Uterus (tissue), 4 donors: ENCODE measurements at places on chromosomes 3 and 15. TPM values are rescaled to one million over a fixed set of nuclear protein-coding genes. Genes with fewer than 3 reads are reported as not detected.

DNA sequence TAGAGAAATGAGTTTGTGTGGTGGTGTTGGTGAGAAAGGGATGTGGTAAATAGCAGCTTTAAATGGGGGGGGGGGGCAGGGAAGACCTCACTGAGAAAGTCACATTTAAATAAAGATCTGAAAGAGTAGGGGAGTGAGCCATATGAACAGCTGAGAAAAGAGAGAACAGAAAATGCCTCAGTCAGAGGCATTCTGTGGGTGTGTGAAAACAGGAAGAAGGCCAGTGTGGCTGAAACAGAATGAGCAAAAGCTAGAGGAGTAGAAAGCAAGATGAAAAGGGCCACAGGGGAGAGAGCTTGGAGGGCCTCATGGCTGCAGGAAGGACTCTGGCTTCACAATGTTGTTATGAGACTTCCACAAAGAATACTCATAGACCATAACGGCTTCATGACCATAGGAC, 783.3 kb downstream of the ZPLD1 start:
- no peak overlapping the region for H3K27ac ChIP-seq
- H3K36me3 ChIP-seq, result no peaks in the 10 kb centered on the region
- no peak for DNase-seq
- H3K4me3 ChIP-seq, result no peak overlapping the region

DNA sequence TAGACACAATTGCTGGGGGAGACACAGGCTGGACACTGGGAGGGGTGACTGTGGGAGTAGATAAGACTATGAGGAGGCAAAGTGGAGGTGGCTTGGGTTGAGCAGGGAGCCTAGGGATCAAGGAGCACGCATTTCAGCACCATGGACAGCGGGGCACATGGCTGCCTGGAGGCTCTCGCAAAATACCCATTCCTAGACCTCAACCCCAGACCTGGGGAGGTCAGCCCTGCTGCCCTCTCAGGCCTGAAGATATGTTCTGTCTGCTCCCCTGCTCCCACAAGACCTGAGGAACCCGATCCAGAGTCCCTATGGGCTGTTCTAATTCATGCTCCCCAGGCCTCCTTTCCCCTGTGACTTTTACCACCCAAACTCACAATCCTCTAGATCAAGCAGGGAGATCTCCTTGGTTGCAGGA, 16.0 kb upstream of the CPEB1 start:
- no peaks in the 10 kb centered on the region for H3K36me3 ChIP-seq
- no peak overlapping the region for H3K27ac ChIP-seq
- H3K4me3 ChIP-seq, result no peak overlapping the region
- no peak for DNase-seq
- no peaks in the 10 kb centered on the region for H3K4me1 ChIP-seq

DNA sequence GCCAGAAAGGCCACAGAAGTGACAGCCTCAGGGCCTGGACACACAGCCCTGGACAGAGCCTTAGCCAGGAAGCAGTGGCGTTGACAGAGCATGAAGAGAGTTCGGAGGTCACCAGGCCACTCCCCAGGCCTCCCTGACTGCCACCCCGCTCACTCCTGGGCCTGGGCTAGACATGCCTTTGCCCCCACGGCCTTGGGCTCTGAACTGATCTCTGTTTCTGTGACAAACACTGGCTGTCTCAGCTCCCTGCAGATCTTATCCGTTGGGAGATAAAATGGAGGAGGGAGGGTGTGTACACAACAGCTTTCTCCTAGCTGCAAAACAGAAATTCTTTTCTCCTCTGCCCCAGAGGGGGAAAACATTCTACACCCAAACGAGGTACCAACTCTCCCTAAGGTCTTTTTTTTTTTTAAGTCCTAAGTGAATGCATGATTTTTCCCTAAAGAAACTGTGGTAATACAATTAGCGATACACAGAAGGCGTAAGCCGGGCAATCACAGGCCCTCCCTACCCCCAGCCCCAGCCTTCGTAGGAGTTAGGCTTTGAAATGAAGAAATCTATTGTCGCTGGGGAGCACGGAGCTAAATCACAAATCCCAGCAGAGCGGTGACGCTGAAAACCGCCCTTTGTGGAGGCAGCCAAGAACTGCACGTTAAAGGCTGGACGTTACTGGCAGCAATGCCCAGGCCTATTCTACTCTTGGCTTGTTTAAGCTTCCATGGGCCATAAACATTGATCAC, 45.0 kb downstream of the SRGAP3 start:
- no peak for DNase-seq
- H3K4me1 ChIP-seq, result no peaks in the 10 kb centered on the region
- no peaks in the 10 kb centered on the region for H3K27me3 ChIP-seq
- H3K4me3 ChIP-seq, result no peak overlapping the region

GRCh38 chr15:87224404-87224803, 1032.1 kb downstream of the NTRK3 start:
- H3K27ac ChIP-seq, result no peak overlapping the region
- H3K4me3 ChIP-seq, result no peak overlapping the region
- H3K27me3 ChIP-seq, result no peaks in the 10 kb centered on the region
- no peaks in the 10 kb centered on the region for H3K4me1 ChIP-seq
- no peak for DNase-seq

- no peak for DNase-seq
- H3K27ac ChIP-seq, result peak overlapping the region; percentile 40
- no peak overlapping the region for H3K4me3 ChIP-seq
- H3K36me3 ChIP-seq, result no peaks in the 10 kb centered on the region
- no peaks in the 10 kb centered on the region for H3K4me1 ChIP-seq
- no peaks in the 10 kb centered on the region for H3K27me3 ChIP-seq
Observed at GRCh38 chr3:113104357-113105092, 106.8 kb upstream of the BOC start.

DNA sequence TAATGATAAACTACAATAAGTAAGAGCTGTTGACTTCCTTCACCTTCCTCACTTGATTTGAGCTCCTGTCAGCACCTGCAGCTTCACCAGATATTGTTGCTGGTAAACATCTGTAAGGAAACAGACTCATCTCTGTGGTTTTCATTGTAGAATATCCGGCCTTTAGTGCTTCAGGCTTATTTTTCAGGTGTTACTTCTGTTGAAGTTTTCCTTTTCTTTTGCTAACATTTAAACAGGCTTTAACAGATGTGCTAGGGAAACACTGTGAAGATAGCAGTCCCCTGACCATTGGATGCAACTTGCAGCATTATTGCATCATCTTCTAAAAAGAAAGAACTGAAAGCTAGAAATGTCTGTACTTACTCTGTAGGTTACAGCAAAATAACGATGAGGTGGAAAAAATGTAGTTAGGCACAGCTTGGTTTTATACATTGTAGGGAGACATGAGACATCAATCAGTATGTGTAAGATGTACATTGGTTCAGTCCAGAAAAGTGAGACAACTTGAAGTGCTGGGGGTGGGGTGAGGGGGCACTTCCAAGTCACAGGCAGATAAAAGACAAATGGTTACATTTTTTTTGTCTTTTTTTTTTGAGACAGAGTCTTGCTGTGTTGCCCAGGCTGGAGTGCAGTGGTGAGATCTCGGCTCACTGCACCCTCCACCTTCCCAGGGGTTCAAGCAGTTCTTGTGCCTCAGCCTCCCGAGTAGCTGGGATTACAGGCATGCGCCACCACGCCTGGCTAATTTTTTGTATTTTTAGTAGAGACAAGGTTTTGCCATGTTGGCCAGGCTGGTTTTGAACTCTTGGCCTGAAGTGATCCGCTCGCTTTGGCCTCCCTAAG, 10.2 kb downstream of the EDEM1 start:
- H3K4me3 ChIP-seq, result no peak overlapping the region
- no peak overlapping the region for H3K27ac ChIP-seq
- H3K4me1 ChIP-seq, result peaks cover 13% of the 10 kb centered on the region
- DNase-seq, result no peak
- no peaks in the 10 kb centered on the region for H3K27me3 ChIP-seq
- no peaks in the 10 kb centered on the region for H3K36me3 ChIP-seq

DNA sequence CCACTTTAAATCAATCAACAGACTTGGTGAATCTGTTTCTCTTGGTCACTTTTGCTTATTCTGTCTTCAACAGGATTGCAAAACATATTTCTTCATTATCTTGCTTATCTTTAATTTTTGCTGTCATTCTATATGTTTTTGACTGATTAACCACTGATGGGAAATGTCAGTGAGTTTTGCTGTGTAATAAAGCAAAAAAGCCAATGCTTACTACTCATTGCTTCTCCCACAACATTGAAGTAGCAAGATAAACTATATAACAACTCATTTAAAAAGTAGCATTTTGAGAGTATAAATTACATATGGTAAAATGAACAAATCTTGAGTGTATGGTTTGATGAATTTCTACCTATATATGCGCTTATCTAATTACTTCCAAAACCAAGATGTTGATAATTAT, 892 bp downstream of the CD200R1L start:
- no peaks in the 10 kb centered on the region for H3K27me3 ChIP-seq
- no peaks in the 10 kb centered on the region for H3K36me3 ChIP-seq
- DNase-seq, result no peak
- H3K4me3 ChIP-seq, result no peak overlapping the region

DNA sequence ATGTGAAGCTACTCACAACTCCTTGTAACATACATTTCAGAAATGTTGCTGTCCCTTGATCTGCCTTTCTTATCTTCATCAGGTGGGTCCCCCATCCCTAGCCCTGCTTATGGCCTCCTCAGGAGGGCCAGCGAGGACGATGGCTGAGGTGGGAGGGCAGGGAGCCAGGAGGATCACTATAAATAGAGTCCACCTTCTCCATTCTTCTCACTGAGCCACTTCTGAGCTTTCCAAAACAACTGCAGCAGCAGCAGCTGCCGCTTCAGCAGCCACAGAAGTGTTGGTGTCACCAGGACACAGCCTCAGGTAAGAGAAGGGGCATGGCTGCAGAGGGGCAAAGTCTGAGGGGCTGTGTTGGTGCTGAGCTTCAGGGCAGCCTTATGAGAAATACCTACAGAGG, 53.5 kb downstream of the ANAPC13 start:
- no peaks in the 10 kb centered on the region for H3K36me3 ChIP-seq
- no peak for DNase-seq
- H3K27me3 ChIP-seq, result no peaks in the 10 kb centered on the region
- H3K27ac ChIP-seq, result no peak overlapping the region

DNA sequence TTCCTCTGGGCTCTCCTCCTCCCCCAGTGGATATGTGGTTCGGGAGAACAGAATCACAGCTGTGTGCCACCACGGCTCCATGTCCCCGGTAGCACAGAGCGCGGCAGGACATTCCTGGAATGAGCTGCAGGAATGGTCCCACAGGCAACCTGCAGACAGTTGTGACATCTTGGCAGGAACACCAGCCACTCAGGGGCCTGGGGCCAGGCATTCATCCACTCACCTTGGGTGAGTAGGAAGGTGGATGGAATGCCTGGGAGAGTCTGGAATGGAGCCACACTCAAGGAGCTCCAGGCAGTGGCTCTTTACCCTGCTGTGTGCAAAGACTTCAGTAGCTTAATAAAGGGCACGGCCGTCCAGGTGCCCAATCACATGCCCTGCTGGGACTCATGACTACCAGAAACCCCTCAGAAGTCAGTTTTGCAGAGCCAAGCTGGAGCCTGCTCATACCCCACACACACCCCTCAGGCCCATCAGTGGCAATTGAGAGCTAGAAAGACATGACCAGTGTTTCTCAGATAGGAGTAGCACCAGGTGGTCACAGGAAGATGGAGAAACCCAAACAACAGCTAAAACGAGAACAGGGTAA, 117.3 kb upstream of the PRR20G start:
- H3K4me1 ChIP-seq, result no peaks in the 10 kb centered on the region
- no peak overlapping the region for H3K27ac ChIP-seq
- DNase-seq, result no peak
- H3K36me3 ChIP-seq, result no peaks in the 10 kb centered on the region

- no peaks in the 10 kb centered on the region for H3K4me1 ChIP-seq
- H3K4me3 ChIP-seq, result no peak overlapping the region
- no peaks in the 10 kb centered on the region for H3K36me3 ChIP-seq
Observed at GRCh38 chr3:11145888-11146287, 8.4 kb upstream of the HRH1 start.

- no peaks in the 10 kb centered on the region for H3K27me3 ChIP-seq
- no peak overlapping the region for H3K4me3 ChIP-seq
- no peak overlapping the region for H3K27ac ChIP-seq
- no peak for DNase-seq
- H3K36me3 ChIP-seq, result no peaks in the 10 kb centered on the region
Observed at GRCh38 chr15:44066211-44066827, 128.8 kb downstream of the FRMD5 start.

The RLBP1 gene
- not detected for total RNA-seq

The CDHR4 gene
- total RNA-seq, result 1.6 TPM

The SPATA12 gene
- total RNA-seq, result 2.9 TPM

The AP3B2 gene
- 1.9 TPM for total RNA-seq

The CHDH gene
- 1.8 TPM for total RNA-seq
